Activated CD4-positive, CD25-positive, alpha-beta regulatory T cell treated with anti-CD3 and anti-CD28 coated beads, Interleukin-2, amount 50 U/mL, for 16 hours (primary cell): ENCODE measurements at places on chromosomes 2 and 18.

DNA sequence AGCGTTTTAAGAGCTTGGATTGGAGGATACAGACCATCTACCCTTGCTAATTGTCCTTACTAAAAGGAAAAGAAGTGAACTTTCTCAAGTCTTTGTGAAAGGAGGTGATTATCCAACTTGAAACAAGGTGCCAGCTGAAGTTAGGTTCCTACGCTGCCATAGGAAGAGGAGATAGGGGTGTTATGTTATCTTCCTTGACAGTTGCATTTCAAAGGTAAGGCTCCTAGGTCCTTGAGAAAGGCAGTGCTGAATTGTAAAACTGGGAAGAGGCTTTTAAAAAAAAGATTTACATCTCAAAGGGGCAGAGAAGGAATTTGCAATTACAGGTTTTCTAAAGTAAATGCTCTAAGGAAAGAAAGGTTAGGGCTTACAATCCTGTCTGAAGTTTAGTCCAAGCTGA lies 810.2 kb upstream of the LRATD1 start:
- DNase-seq: no peak

DNA sequence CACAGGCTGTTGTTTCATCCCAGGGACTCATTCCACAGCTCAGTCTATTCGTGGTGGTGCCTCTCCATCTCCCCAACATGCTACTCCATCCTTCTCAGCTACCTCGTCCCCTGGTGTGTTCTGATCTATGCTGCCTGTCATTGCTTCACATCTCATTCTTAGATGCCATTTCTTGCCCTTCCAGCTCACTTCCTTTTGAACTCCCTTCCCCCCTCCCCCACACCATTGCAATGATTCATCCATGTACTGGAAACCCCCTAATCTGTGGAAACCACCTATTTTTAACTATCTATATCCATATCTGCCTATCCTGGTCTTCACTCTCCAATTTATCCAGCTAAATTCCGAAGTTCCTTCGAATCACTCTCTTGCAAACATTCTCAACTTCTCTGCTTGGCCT lies 65.7 kb upstream of the PARD3B start:
- no peak for DNase-seq

DNA sequence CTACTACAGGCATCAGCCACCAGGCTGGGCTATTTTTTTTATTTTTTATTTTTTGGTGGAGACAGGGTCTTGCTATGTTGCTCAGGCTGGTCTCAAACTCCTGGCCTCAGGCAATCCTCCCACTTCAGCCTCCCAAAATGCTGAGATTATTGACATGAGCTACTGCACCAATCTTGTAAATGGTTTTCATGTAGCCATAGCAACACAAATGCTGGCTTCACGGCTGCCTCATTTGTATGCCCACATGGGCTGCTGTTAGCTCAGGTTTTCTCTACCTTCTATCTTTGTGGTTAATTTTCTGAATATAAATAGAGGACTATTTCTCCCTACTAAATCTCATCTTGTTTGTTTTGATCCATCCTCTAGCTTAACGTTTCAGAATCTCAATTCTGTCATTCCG lies 58.2 kb downstream of the PLEKHM3 start:
- DNase-seq: no peak

GRCh38 chr2:12501469-12502158 lies 215.1 kb upstream of the TRIB2 start:
- peak; percentile 44 for DNase-seq

DNA sequence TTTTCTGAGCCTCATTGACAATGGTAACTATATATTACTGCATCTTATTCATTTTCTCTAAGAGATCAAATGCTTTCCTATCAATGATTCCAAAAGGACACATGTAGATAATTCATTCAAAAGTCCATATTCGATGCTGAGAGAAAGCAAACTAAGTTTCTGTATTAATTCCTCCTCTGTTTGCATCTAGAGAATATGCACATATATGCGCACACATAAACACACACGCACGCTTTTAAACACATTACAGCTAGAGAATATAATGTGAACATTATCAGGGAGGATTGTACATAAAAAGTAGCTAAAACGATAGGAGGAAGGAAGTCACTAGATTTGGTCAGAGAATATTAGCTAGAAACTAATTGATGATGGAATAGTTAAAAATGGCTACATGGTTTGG lies 379.0 kb upstream of the NETO1 start:
- no peak for DNase-seq

DNA sequence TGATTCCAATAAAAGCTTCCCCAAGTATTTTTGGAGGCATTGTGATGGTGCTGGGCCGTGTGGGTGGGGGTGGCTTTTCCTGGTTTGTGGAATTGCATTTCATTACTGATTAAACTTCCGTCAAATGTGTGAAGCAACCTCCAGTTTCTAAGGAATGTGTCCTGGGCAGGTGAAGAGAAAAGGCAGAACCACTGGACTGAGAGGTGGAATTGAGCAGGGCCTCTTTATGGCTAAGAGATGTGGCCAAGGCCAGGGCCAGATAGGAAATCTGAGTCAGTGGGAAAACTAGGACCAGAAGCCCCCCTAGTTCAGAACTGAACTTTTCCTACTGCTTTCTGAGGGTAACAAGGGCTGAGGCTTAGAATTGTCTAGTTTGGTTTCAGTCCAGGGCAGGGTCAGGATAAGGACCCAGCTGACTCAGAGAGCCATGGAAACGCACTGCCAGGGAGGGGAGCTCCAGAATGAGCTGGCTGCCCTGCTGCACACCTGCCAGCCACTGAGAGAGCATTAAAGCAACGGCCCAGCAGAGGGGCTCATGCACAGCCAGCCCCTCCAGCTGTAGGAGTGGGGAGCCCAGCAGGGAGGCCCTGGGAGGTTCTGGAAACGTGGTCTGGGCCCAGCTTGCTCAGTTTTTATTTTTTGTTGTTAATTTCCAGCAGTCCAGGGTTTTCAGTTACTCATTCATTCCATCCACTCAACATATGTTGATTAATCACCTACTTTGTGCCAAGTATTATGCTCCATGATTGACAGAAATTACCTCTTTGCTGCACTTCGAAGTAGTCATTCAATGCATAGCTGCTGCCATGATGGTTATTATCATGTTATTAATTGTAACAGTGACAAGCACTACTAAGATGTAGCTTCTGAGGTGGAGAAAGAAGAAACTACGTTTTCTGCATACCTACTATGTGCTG lies 156.1 kb downstream of the MSH2 start:
- DNase-seq: no peak

- no peak for DNase-seq
Observed at GRCh38 chr18:26685438-26686157, 137.2 kb upstream of the KCTD1 start.

- no peak for DNase-seq
Observed at GRCh38 chr2:205733648-205734047, 51.3 kb downstream of the NRP2 start.

DNA sequence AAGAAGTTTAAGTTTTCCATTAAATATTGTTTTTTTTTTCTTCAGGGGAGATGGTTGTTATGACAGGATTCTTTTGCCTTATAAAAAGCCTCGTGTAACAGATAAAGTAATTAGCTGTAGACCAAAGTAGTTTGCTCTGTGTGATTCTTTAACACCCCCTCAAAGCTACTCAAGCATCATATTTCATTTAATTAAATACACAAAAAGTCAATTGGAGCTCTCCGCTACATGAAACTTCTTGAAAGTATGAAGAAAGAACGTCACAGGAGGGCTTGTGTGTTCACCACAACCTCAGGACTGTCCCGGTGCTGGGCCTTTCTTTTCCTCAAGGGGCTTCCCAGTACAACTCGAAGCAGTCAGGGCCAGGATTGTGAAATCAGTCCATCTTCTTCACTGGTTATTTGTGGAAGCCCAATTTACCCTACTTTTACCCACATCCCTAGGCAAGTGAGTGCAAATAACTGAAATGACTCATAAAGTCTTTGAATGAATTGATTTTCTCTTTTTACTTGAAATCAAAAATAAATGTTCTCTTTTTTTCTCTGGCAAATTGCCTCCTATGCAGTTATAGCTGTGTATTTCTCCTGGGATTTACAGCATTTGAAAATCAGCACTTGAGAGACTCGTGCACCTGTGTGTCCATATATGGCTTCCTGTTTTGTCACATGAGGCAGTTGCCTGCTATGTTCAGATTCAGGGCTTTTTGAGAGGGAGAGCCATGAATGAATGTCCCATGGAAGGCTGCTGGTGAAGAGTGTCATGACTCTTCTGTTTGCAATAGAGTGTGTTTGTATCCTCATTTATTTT lies 48.6 kb downstream of the LINC00305 start:
- no peak for DNase-seq

GRCh38 chr2:173149491-173149890 lies 73.8 kb downstream of the MAP3K20 start:
- no peak for DNase-seq

DNA sequence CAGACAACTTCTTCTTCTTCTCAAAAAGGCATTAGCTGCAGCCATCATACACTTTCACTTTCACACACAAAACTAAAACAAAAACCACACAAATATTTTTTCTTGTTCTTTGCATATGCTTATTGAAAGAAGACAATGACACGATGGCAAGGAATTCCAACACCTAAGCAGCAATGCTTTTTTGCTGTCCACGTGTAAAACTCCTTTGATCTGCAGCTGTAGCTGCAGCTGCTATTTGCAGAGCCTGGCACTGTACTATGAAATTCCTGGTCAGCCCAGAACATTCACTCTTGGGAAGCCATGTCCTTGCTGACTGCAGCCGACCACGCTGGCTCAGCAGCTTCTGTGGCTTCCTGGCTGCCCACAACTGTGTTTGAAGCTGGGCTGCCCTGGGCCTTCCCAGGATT lies 316.2 kb downstream of the CDH2 start:
- no peak for DNase-seq

GRCh38 chr2:239344857-239345216 lies 56.0 kb downstream of the HDAC4 start:
- DNase-seq: no peak

DNA sequence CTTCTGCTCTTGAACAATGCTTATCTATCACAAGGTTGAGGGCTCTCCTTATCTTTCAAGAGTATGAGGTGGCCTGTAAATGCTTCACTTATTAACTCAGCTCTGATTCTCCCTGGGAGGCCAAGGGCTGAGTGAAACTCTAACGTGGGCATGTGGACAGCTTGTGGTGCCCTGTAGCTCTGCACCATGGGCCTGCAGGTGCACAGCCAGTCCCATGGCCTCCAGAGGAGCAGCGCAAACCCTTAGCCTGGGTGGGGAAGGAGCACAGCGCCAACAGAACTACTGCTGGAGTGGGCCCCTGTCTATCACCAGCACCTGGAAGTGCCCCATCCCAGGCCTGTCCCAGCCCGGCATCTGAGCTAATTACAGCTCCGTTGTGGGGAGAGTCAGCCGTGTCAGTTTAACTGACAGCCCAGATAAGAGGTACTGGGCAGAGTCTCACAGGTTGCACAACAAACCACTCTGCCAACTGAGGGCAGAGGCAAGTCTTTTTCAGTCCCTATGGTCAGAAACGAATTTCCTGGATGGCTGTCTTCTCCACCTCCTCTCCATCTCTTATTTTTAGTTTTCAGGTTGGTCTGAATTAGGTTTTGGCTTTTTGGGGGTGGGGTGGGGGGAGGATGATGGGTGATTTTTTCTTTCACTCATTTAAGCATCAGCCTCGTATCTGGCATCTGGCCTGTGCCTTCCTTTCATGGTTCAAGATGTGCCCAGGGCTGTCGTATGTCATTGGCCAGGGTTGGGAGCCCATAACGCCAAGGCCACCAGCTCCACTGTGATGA lies 219.5 kb downstream of the BCL2 start:
- no peak for DNase-seq

- DNase-seq: no peak
Observed at GRCh38 chr2:1728821-1729220, 15.5 kb downstream of the PXDN start.

GRCh38 chr18:56538746-56539145 lies 99.6 kb downstream of the TXNL1 start:
- no peak for DNase-seq

DNA sequence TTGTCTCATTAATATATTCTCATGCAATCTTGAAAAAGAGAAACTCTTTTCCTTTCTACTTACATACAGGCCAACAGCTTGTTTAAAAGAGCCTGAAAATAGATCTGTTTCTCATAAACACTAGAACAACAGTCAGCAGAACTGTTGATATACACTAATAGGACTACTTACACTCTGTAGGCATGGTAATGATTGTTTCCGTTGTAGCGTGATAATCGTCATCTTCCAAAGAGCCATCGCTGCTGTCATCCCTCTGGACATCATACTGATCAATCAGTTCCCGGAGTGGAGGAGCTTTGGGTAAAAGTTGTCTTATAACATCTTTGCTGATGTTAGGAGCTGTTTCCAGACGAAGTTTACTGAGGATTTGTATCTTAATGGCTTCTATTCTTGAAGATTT lies 476 bp downstream of the MSTN start:
- no peak for DNase-seq

GRCh38 chr2:48347712-48348111 lies 182.2 kb upstream of the STON1 start:
- DNase-seq: no peak

- DNase-seq: no peak
Observed at GRCh38 chr2:134408386-134408785, 154.5 kb downstream of the MGAT5 start.

- DNase-seq: no peak
Observed at GRCh38 chr2:129376426-129377077, 602.9 kb upstream of the RAB6C start.

DNA sequence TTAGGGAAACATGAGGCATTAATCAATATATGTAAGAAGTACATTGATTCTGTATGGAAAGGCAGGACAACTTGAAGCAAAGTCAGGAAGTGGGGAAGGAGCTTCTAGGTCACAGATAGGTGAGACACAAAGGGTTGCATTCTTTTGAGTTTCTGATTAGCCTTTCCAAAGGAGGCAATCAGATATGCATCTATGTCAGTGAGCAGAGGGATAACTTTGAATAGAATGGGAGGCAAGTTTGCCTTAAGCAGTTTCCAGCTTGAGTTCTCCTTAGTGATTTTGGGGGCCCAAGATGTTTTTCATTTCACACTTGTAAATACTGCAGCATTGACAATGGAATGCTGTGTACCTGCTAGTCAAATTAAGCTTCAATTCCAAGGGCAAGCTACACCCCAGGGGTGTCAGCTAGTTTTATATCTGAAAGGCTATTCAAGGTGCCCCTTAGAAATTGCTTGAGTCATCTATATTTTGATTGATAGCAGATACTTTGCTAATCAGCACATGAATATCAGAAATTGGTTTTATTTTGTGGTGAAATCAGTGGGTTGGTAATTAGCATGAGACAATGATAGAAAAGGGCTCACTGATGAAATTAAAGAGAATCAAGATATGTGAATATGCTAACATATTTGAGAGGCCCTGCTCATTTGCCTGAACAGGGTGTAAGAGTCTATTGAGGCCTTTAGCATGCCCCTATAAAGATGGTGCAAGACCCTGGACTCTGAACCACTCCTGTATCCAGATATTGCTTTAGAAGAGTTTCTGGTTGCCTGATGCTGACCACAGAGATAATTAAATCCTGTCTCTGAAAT lies 131.5 kb downstream of the TMEM17 start:
- no peak for DNase-seq

GRCh38 chr18:10789180-10789579 lies 263.4 kb downstream of the NAPG start:
- no peak for DNase-seq

DNA sequence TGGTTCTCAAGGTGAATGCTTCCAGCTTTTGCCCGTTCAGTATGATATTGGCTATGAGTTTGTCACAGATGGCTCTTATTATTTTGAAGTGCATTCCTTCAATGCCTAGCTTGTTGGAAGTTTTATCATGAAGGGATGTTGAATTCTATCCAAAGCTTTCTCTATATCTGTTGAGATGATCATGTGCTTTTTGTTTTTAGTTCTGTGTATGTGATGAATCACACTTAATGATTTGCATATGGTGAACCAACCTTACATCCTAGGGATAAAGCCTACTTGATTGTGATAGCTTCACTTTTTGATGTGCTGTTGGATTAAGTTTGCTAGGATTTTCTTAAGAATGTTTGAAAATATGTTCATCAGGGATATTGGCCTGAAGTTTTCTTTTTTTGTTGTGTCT lies 112.1 kb downstream of the MBD2 start:
- no peak for DNase-seq
